ENCODE measurements at places on chromosomes 12 and 14.

DNA sequence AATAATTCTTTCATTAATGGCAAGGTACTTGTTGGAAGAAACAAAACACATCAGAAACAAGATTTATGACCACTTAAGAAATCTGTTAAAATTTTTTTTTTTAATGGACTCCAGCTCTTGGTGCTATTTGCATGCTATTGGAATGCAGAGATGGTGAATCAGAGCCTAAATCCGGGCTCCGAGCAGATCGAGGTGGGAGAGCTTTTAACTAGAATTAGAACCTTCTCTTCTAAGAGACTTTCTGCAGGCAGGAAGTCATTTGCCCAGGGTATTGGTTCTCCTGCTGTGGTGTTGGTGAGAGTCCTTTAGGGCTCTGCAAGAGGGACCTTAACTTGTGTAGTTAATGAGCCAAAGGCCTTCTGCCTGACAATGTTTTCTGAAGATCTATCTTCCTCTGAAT lies 419.4 kb downstream of the SNAPC1 start:
- no peaks in the 10 kb centered on the region for H3K27me3 ChIP-seq
- H3K36me3 ChIP-seq: no peaks in the 10 kb centered on the region
- H3K4me1 ChIP-seq: no peaks in the 10 kb centered on the region
- no peak overlapping the region for H3K4me3 ChIP-seq
- no peak overlapping the region for H3K27ac ChIP-seq
- DNase-seq: peak; percentile 32

DNA sequence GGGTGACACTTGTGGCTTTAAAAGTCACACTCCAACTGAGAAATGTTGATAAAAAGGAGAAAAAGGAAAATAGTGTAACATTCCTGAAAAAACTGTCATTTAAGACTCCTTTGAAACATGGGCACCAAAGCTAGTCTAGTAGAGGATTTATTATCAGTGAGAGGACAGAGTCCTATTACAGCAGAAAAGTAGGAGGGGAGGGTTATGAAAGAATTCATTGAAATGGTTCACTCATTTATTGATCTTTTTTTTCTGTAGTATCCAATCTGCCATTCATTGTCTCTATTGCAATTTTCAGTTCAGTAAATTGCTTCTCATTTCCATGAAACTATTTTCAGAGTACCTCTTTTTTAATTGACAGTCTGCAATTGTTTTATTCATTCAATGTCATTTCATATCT lies 25.4 kb downstream of the PPM1A start:
- no peak overlapping the region for H3K4me3 ChIP-seq
- no peaks in the 10 kb centered on the region for H3K36me3 ChIP-seq
- H3K27ac ChIP-seq: no peak overlapping the region
- H3K4me1 ChIP-seq: no peaks in the 10 kb centered on the region
- H3K27me3 ChIP-seq: no peaks in the 10 kb centered on the region

DNA sequence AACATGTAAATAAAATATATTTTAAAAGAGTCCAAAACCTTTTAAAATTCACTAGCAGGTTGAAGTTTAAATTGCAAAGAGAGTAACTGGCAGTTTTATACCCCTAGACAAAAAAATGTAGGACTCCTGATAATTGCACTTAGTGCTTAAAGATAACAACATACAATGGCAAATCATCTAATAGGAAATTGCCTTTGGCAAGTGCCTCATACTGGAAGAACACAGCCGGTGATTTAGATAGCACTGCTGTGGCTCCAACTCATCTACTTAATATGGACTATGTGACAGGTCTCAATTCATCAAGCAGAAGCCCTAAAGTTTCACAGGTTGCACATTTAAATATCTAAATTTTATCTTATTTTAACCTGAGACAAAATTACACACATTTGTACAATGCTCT lies 13.4 kb downstream of the C12orf50 start:
- H3K4me1 ChIP-seq: no peaks in the 10 kb centered on the region
- no peaks in the 10 kb centered on the region for H3K27me3 ChIP-seq
- no peaks in the 10 kb centered on the region for H3K36me3 ChIP-seq
- no peak overlapping the region for H3K27ac ChIP-seq

DNA sequence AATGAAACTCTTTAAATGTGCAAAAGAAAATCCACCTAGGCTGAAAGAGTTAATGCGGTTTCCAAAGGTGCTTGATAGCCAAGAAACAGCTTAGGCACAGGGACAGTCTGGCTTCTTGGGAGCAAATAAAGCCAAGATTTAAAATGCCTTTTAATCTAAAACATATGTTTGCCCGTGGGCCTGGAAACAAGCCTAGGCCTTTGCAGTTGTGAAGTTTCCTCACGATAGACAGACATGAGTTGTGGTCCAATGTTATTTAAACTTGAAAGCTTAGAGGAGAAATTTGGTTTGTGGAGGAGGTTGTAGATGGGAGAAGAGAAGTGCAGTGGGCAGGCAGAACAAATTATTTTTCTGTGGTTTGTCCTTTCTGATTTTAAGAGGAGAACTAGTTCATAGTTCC lies 29.8 kb downstream of the PROX2 start:
- H3K27ac ChIP-seq: no peak overlapping the region
- peak; percentile 44 for DNase-seq
- H3K27me3 ChIP-seq: no peaks in the 10 kb centered on the region
- H3K36me3 ChIP-seq: peaks cover 5% of the 10 kb centered on the region
- H3K4me1 ChIP-seq: peaks cover 5% of the 10 kb centered on the region

GRCh38 chr12:119728444-119728745 lies 60.5 kb downstream of the PRKAB1 start:
- no peaks in the 10 kb centered on the region for H3K4me1 ChIP-seq
- no peaks in the 10 kb centered on the region for H3K27me3 ChIP-seq
- no peak overlapping the region for H3K27ac ChIP-seq
- H3K36me3 ChIP-seq: peaks cover 2% of the 10 kb centered on the region
- no peak overlapping the region for H3K4me3 ChIP-seq
- peak; percentile 8 for DNase-seq

DNA sequence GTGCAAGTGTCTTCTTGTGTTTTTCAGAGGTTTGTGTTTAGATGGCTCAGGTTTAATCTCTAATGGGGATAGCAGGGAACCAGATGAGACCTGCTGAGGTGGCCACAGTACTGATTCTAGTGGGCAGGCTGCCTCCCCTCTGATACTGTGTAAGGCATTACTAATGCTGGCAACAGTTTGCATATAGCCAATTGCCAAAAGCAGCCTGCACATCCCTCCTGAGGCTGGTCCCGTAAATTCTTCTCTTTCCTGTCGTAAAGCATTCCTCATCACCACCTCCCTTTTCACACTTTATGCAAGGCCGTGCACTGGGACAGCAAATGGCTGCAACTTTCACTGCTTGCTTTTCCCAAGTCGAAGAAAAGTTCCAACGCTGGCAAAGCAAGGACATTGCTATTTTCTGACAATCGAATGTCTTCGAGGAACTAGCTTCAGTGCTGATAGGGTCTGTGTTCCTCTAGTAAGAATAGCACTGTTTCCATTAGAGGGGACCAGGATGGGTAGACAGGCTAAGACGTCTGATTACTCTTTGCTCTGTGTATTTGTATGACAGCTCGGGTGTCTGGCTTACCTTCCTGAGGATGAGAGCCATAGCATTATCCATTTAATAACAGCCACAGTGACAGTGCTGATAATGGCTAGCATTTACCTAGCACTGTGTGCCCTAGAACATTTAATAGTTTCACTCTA lies 178.2 kb upstream of the HIF1A start:
- DNase-seq: peak; percentile 63
- H3K27me3 ChIP-seq: peaks cover 3% of the 10 kb centered on the region
- H3K4me1 ChIP-seq: peaks cover 10% of the 10 kb centered on the region
- H3K4me3 ChIP-seq: no peak overlapping the region
- H3K36me3 ChIP-seq: no peaks in the 10 kb centered on the region

- no peaks in the 10 kb centered on the region for H3K36me3 ChIP-seq
- no peaks in the 10 kb centered on the region for H3K4me1 ChIP-seq
- H3K4me3 ChIP-seq: no peak overlapping the region
- no peak overlapping the region for H3K27ac ChIP-seq
Observed at GRCh38 chr12:52891044-52891443, 13.8 kb downstream of the KRT8 start.

- no peaks in the 10 kb centered on the region for H3K27me3 ChIP-seq
- no peaks in the 10 kb centered on the region for H3K4me1 ChIP-seq
- H3K4me3 ChIP-seq: no peak overlapping the region
- H3K36me3 ChIP-seq: peaks cover 54% of the 10 kb centered on the region
Observed at GRCh38 chr14:89992273-89992672, 36.5 kb downstream of the TDP1 start.

DNA sequence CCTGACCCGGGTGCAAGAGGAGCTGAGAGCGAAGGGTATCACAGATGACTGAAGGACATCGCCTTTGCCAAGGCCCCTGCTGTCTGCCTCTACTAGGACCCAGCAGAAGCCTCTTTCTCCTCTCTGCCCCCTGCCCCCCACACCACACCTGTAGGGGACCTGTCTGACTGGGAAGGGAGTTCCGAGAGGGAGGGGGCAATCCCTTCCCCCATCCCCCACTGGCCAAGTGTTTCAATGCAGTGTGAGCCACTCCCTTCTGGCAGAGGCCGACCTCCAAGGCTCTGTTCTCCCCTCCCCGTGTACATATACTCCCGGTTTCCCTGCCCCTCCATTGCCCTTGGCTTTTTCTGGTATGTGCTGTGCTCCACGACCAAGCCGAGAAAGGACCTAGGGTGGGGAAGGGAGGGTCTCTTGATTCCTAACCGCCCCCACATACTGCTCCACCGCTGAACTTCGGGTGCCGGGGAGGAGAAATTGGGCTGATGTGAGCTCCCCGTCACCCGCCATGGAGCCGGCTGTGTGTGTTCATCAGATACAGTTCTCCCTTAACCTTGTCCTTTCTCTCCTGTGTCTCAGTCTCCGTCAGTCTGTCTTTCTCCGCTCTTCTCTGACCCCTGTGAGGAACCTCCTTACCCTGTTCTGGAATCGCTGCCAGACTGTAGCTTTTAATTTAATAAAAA lies 2.0 kb upstream of the ARHGEF25 start:
- H3K4me3 ChIP-seq: no peak overlapping the region
- H3K27ac ChIP-seq: no peak overlapping the region
- H3K36me3 ChIP-seq: no peaks in the 10 kb centered on the region
- H3K4me1 ChIP-seq: peaks cover 21% of the 10 kb centered on the region
- H3K27me3 ChIP-seq: no peaks in the 10 kb centered on the region
- DNase-seq: no peak

DNA sequence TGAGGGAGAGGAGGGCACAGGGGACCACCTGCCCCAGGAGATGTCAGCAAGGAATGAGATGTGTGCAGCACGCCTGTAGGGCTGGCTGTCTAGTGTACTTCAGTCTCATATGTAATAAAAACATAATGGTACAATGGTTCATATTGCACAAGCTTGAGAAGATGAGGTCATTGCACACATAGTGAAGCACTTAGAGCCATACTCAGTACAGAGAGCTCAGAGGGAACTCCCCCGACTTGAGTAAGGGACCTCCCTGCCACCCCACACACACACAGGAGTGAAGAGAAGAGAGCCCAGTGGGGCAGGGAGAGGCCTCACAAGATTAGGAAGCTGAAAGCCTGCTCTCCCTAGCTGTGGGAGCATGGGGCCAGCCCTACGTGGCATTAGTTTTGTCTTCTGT lies 61.5 kb downstream of the SLC6A12 start:
- H3K27me3 ChIP-seq: peaks cover 20% of the 10 kb centered on the region
- no peak overlapping the region for H3K27ac ChIP-seq
- H3K4me3 ChIP-seq: no peak overlapping the region
- H3K36me3 ChIP-seq: no peaks in the 10 kb centered on the region
- H3K4me1 ChIP-seq: no peaks in the 10 kb centered on the region
- no peak for DNase-seq
